ENCODE measurements at places on chromosomes 7 and 10.

DNA sequence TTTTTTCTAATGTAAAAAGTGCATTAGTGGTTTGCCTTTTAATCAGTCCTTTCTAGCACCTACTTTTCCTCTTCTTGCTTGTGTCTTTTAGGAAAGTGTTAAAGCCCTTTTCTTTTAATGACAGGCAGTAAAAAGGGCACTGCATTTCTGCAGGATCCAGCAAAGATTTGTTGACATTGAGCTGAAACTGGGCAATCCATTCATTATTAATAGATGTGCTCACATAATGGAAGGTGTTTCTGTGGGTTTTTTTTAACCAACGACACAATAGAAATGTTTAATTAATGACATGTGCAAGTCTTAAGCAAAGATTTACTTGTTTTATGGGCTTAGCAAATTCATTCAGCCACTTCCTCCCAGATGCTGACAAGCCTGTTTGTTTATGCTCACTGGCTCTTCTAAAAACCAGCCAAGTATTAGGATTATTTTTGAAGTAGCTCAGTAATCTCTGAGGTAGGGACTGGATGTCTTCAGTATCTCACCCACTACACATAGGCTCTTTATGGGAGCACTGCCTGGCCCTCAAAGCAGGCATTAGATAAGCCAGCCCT lies 1201.1 kb downstream of the SORCS1 start:
- no peak for DNase-seq

- DNase-seq: no peak
Observed at GRCh38 chr7:39910108-39910869, 39.8 kb upstream of the CDK13 start.

DNA sequence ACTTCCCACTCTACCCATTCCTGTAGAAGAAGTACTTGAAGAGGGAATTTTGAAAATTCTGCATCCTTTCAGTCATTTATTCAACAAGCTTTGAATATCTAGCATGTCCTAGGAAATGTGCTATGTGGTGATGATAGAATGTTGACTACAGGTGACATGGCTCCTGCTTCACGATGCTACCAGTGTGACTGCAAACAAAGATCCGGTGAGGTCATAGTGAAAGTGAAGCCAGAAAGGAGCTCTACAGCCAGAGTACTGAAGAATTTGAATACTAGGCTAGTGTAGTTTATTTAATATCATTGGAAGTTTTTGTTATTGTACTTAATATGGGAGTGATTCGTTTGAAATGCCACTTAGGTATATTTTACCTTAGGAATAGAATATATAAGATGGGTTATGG lies 348.1 kb downstream of the TFEC start:
- no peak for DNase-seq

GRCh38 chr10:13959443-13960359 lies 371.0 kb downstream of the FRMD4A start:
- no peak for DNase-seq

- no peak for DNase-seq
Observed at GRCh38 chr7:112546723-112547513, 66.1 kb downstream of the LSMEM1 start.

- DNase-seq: no peak
Observed at GRCh38 chr7:27176962-27177794, 3.1 kb upstream of the HOXA10 start.

DNA sequence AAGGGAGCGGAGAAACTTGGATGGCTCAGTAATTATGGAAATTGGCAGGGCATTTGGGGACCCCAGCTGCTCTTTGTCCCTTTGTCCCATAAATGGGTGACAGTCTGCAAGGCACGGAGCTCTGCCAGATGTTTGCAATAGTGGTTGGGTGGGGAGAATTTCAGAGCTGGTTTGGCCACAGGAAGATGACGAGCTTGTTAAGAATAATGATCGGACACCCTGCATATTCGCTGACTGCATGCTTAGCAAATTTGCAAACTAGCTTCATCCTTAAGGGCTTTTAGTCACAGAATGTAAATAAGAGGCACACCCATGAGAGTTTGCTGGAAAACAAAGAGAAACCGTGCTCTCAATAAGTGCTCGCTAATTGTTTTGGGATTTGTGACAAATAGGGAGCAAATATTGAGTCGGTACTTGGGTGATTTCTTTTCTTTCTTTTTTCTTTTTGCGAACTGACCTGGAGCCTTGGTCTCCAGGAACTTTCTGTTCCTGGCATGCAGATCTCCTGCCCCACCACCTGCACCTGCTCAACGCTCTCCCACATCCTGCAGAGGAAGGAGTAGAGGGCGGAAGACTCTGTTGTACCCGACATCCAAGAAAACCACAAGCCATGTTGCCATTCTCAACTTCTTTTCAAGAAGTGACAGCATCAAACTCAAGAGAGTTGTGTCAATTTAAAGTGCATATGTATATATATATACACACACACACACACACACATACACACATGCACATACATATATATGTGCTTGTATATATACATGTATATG lies 238.9 kb downstream of the CAMK1D start:
- no peak for DNase-seq

GRCh38 chr10:124097883-124098282 lies 4.5 kb upstream of the CHST15 start:
- no peak for DNase-seq

GRCh38 chr7:120273476-120273975 lies 551 bp downstream of the KCND2 start:
- DNase-seq: no peak

- no peak for DNase-seq
Observed at GRCh38 chr7:1715331-1715625, 45.2 kb downstream of the ELFN1 start.

DNA sequence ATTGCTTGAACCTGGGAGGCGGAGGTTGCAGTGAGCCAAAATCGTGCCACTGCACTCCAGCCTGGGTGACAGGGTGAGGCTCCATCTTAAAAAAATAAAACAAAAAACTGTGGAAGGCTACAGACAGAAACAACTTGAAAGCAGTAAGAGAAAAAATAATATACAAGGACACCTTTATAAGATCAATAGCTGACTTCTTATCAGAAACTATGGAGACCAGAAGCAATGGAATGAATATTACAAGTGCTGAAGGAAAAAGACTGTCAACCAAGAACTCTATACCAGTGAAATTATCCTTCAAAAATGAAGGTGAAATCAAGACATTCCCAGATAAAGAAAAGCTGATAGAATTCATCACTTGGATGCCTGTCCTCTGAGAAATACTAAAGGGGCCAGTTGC lies 49.0 kb downstream of the RBAK start:
- DNase-seq: peak; percentile 27

DNA sequence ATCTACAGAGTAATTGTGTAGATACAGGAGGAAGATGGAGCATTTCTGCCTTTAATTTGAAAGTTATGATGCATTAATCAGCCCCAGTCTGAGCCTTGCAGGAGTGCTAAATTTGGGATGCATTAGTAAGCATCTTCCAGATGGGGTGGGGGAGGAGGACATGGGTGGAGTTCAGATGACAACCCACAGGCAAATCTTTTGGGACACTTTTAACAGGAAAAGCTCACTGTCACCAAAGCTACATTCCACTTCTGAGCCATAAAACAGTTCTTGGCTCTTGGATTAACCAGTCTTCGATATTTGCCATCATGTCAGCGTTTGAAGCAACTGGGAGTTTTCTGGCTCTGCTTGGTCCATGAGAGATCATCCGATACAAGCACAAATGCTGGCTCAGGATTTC lies 121.1 kb downstream of the CXCL12 start:
- DNase-seq: no peak

GRCh38 chr7:816300-816750 lies 16.0 kb upstream of the SUN1 start:
- DNase-seq: peak; percentile 95

Data from RKO (cell line).